Astrocyte of the spinal cord (primary cell): ENCODE measurements at places on chromosomes 7 and 10.

GRCh38 chr7:105787793-105788192, 88.6 kb downstream of the ATXN7L1 start:
- DNase-seq = no peak

DNA sequence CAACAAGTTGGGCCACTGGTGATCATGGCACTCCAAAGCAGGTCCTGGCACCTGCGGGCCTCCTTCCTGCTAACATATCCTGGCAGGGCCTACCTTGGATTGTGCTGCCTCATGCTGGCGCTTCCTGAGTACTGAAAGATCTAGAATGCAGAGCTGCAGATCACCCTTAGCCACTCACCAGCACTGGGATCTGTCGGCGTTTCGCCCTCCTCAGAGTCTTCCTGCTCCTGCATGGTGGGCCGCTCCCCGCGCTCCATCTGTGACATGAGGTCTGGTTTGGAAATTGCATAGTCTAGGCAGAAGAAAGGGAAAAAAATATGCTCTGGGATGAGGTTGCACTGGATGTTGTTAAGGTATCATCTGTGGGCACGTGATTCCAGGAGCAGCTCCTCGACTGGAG, 10.0 kb downstream of the ZNF777 start:
- no peak for DNase-seq

GRCh38 chr7:101814991-101815825, 2.2 kb upstream of the CUX1 start:
- no peak for DNase-seq

DNA sequence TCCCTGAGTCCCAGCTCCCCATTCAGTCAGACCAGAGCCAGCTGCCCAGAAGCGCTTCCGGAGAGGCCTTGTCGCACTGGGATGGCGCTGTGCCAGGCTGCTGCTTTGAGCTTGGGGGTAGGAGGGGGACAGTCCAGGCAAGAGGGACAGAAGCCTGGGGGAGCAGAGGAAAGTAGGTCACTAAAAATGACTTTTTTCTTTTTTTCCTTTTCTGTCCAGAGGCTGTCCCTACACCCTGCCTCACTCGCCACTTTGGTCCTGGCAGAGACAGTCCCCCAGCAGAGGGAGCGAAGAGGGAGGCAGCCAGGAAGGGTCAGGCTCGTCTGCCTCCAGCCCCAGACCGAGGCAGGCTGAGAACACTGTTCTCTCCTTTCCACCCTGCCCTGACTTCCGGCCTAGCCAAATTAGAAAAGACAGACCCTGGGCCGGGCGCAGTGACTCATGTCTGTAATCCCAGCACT, 15.8 kb upstream of the TRIM8 start:
- DNase-seq = no peak

DNA sequence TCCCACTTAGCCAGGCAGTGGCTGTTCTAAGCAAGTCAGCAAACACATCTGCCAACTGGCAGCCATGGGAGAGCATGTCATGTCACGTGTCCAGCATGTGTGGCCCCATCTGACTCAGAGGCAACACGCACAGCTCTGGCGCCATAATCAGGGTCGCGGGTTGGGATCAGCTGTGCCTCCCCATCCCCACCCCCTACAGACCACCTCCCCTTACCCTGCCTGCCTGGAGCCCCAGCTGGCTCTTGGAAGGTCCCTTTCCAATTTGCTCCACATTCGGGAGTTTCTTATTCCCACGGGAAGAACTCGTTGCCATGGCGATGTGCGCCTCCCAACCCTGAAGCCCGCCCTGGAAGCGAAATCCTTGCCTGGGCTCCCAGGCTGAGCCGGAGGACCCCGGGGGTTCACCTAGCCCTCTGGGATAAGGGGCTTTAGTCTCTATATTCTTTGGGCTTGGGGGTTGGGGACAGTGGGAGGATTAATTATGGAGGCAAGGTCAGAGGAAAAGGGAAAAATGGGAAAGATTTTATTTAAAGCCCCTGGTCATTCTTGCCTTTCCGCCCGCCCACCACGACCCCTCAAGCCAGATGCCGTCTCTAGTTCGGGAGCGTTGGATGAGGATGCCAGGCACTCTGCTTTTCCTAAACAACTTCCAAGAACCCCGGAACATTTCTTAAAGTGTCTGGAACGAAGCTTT, 283.7 kb downstream of the ZEB1 start:
- peak; percentile 74 for DNase-seq

DNA sequence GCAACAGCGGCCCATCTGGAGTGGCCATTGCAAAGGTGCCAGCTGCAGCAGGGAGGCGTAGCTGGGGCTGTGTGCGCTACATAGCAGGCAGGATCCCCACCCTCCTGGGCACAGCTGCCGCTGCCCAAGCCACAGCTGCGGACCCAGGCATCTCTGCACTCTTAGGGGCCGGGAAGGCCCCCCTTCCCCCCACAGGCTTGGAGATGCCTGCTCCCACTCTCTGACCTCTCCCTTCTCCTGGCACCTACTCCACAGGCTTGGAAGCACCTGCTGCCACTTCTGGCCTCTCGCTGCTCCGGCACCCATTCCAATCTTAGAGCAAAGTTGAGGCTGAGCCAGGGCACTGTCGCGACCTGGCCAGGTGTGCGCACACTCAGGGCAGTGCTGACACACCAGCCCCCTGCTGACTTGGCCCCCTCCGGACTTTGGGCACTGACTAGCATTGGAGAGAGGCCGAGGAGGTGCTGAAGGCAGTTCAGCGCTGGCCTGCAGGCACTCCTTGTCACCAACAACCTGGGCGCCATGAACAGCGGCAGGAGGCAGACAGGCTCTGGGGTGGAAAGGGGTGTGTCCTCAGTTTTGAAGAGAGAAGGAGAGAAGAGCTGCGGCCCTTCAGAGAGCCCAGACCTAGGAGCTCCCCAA, 18.4 kb downstream of the RBM48 start:
- DNase-seq = no peak

GRCh38 chr10:112842832-112843360, 107.2 kb upstream of the TCF7L2 start:
- DNase-seq = no peak

DNA sequence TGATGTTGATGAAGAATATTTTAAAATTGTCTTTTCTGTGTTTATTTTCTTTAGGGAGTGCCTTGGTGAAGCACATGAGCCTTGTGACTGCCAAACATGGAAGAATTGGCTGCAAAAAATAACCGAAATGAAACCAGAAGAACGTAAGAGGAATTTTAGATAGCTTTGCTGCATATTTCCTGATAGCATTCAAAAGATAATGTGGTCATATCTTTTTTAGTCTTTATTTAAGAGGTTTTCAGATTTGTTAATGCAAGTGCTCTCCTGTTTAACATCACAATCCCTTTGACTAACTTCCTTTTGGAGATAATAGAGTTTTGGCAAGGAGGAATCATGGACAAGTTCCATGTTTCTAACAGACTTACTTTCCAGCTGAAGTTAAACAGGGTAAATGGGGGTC, 85.2 kb upstream of the GATAD1 start:
- no peak for DNase-seq

DNA sequence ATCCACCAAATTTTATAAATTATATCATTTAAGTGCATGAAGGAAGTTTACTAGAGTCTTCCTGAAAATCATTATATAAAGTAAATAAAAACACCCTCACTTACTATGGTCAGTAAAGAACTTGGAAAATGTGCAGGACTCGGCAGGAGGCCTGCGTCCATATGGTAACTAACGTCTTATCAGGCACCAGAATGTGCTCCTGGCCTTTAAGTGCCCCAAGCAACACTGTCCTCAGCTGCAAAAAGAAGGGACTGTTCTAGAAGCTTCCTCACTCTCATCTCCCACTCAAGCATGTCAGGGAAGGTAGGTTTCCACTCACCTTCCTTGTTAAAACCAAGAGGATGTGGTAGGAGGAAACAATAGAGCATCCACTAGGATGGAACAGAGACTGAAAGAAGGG, 11.3 kb downstream of the SFMBT2 start:
- DNase-seq = no peak

DNA sequence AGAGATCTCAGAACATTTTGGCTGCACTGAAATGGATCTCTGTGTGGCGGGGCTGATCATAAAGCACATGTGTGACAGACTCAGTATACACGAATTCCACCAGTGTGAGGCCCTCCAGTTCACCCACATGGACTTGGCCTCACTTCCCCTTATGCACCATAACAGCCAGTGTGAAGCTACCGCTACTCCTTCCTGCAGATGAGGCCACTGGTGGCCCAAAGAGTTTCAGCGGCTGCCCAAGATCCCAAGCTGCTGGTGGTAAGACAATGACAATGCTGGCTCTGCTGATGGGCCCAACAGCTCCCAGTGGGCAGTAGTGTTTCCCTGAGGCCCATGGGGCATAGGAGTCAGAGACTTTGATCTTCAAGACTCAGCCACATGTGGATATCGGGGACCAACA, 21.0 kb upstream of the C10orf71 start:
- DNase-seq = no peak

DNA sequence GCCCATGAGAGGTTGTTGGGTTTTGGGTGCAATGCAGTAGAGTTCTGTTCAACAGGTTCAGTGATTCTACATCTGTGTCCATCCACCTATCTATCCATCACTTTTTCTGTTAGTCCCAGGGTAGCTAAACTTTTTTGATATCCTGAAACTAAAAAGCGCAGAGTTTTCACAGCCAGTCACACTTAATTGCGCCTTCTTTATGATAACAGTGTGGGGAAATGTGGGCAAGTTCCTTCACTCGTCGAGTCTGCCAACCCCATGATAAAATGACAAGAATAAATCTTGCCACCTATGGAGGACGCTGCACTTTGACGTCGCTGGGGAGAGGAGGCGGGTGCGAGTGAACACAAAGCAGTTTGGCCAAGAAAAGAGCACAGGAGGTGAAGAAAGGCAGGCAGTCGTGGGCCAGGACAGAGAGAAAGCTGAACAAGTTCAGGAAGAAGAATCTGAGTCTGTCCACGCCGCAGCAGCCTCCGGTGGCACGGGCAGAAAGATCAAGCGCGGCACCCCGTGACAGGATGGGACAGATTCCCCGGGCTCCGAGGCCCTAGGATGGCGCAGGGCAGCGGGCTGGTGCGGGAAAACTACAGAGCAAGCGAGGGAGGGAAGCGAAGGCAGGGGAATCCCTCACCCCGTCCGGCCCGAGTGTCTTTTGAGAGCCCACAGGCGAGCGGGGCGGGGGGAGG, 9.2 kb downstream of the SP8 start:
- no peak for DNase-seq

GRCh38 chr7:105677817-105678573, 96.7 kb upstream of the EFCAB10 start:
- no peak for DNase-seq

- DNase-seq = peak; percentile 98
Observed at GRCh38 chr7:4665661-4666060, 16.4 kb upstream of the FOXK1 start.

DNA sequence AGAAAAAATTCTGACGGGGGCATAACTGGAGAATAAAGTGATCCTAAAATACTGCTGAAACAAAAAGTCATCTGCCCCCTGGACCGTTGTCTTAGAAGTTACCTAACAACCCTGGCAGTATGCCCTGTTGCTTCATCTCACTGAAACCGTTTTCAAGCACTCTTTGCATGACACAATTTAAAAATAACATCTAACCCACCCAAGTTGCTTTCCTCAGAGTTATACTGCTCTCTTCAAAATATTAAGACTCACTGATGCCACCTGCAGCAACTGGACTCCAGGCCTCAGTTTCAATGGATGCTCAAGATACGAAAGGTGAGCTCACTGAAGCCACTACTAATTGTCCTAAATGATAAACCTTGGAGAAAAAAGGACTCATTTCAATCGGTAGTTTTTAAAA, 57.4 kb downstream of the CDK6 start:
- peak; percentile 76 for DNase-seq

- DNase-seq = no peak
Observed at GRCh38 chr10:17943033-17943745, 8.5 kb upstream of the SLC39A12 start.

DNA sequence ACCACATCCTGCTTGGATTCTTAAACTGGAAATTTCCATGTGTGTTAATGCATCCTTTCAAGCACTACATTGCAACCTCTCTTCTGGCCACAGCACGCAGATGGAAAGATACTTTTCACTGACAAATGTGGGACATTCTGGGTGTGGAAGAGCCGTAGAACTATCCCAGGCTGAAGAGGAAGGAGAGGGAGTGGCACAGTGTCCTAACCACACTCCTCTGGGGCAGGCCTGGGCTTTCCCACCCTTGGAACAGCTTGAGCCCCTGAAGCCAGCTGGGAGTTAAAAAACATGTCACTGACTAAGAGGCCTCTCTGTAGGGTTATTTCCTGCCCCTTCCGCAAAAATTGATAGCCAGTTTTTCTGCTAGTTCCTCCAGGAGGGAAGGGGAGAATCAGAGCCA, 34.0 kb upstream of the DNMBP start:
- peak; percentile 65 for DNase-seq

DNA sequence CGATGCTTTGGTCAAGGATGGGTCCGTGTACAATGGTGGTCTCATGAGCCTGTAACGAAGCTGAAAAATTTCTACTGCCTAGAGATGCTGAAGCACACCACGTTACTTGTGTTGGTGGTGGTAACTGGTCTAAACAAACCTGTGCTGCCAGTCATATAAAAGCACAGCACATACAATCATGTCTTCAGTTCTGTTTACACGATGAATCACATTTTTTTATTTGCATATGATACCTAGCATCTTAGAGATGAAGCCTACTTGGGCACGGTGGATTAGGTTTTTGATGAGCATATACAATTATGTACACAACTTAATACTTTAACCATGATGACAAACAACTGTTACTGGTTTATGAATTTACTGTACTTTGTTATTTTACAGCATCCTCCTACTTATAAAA, 201.0 kb downstream of the ZMYND11 start:
- no peak for DNase-seq

- DNase-seq = no peak
Observed at GRCh38 chr10:23001901-23002516, 74.2 kb downstream of the ARMC3 start.

GRCh38 chr7:30303312-30304039, 19.1 kb downstream of the ZNRF2 start:
- DNase-seq = no peak

DNA sequence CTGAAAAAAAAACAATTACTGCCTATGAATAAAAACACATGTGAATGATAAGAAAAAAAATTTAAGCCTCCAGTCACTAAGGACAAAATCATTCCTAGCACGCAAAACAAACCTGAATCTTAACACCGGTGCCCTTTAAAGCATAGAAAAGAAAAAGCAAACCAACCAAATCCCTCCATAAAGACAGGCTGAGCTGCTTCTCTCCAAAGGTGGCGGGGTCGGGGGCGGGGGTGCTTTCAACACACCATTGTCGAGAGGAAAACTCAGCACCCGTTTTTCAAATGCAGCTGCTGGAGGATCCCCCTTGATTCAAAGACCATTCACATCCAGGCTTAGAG, 1.4 kb downstream of the ST8SIA6 start:
- DNase-seq = no peak

DNA sequence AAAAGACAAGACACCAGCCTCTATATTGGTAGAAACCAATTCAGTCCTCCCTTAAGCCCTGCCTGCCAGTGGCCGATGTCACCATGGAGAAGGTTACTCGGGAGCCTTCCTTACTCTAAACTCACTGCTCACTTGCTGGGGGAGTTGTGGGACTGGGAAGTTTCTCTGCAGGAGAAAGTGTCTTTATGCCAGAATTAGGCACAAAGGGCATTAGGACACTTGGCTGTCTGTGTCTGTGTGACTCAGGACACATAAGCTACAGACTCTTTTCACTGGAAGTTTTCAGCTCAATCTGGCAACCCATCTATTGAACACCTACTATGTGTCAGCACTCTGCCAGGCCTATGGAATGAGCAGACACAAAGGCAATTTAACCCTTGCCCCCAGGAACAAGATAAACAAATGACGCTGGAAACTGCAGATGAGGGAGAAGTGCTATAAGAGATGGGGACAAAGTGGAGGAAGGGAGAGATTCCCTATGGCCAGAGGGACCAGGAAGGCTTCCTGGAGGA, 49.5 kb upstream of the CACUL1 start:
- no peak for DNase-seq
